ENCODE measurements at places on chromosomes 6 and 20.

GRCh38 chr20:38373231-38373867, 27.1 kb downstream of the LBP start:
- DNase-seq, result no peak

- peak; percentile 16 for DNase-seq
These were observed 36.7 kb downstream of the LAMA2 start for GRCh38 chr6:128919412-128920180.

GRCh38 chr20:13271977-13272975, 51.2 kb downstream of the ISM1 start:
- DNase-seq, result no peak

DNA sequence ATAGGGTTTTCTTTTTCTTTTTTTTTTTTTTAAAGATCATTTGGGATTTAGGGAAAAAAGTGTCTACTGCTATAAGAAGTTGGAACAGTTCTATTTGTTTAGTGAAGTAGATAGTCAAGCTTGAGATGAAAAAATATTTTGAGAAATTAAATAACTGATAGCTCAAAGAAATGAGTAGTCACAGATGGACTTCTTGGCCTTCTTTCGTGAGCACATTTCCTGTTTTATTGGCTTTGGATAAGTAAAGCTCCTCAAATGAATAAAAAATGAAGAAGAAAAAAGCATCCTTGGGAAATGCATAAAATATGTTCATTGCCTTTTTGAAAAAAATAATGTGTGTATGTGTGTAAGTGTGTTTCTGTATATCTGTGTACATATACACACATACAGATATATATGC, 515.9 kb downstream of the GRIK2 start:
- DNase-seq, result no peak

GRCh38 chr6:42791706-42792320, 10.0 kb downstream of the BICRAL start:
- no peak for DNase-seq

DNA sequence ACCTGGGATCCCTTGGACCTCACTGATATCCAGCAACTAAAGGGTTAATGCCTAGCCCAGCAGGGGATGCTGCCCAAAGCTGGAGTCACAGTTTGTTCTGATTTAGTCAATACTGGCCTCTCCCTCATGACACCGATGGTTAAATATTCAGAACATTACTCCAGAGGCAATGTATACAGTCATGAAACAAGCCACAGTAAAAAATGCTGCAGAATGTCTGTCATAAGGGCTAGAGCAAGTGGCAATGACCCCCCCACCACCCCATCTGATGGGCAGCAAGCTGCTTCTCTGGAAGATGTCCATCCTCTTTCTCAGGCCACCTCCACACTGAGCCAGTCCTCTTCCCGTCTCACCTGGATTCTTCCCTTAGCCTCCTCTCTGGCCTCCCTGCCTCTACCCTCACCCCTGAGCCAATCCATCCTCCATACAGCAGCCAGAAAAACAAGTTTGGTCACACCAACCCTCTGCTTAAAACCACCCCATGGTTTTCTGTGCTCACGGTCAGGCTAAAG, 99.0 kb upstream of the KCNG1 start:
- no peak for DNase-seq

DNA sequence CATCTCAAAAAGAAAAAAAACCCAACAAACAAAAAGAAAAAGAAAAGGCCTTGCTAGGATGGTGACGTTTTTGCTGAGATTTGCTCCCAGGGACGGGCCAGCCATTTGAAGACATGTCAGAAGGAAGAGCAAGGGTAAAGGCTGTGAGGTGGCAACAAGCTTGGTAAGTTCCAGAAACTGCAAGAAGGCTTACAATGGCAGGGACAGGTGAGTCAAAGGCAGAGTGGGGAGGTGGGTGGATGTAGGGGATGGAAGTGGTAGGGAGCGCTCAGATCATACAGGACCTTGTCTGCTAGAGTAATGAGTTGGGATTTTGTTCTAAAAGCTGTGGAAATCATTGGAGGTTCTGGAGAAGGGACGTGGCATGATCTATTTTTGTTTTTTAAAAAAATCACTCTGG, 4.3 kb downstream of the KIF3B start:
- DNase-seq, result no peak

GRCh38 chr20:3783068-3783489, 1.8 kb upstream of the SPEF1 start:
- no peak for DNase-seq

- DNase-seq, result no peak
These were observed 622.6 kb upstream of the SLC35B3 start for GRCh38 chr6:9057937-9058336.

GRCh38 chr6:113649276-113649675, 207.9 kb upstream of the MARCKS start:
- no peak for DNase-seq

- DNase-seq, result peak; percentile 29
These were observed 1.1 kb downstream of the AGPAT4 start for GRCh38 chr6:161272635-161273273.

DNA sequence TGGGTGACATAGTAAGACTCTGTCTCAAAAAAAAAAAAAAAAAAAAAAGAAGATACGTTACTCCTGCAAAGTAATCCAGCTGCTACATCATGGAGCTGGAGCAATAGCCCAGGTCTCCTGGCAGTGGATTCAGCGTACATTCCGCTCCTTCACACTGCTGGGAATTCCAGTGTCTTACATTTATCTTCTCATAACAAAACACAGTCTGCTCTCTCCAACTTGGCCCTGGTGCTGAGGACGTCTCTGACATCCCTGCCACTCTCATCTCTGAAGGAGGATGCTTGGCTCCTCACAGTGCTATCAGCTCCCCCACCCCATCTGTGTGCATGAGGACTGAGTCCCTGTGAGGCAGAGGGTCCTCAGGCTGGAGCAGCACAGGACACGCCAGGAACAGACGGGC, 529.8 kb downstream of the CD83 start:
- DNase-seq, result no peak

DNA sequence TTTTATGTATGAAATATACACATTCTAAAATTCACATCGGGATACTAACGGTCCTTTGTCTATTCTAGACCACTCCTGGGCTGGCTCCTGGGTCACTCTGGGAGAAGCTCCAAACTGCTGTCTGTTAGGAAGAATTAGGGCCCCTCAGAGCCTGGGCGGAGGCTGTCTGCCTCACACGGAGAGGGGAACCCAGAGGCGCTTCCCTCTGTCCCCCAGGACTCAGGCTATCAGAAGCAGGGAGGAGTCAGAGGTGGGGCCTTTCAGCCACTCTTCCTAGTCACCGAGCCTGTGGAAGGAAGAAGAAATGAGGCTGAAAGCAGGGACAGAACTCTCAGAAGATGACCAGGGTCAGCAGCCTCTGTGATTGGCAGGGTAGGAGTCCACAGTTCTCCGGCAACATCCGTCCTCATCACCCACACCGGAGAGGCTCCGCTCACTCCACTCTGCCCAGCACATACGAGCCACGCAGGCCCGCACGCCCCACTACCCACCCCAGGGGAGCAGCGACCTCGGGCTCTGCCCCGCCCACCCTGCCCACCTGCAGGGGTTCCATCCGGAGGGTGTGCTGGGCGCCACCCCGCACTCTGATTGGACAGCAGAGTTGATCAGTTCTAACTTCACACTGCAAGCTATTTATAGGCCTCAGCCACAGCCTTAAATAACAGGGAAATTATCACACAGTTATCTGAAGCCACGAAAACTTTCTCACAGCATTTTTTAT, 182.1 kb upstream of the AFDN start:
- no peak for DNase-seq

DNA sequence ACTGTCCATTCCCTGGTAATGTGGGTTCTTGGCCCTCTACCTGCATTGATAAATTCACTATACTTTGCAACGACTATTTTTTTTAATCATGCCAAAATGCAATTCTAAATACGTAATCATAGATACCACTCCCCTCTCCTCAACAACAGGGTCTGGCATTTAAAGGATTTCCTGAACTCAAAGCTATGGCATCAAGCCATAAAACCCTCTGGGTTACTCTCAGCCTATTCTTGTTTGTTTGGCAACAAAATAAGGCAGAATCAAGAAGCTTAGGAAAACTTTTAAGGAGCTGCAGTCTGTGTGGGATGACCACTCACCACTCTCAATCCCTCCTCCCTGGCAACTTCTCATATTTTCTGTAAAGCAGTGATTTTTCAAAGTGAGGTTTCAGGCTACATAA, 669.9 kb upstream of the ID4 start:
- no peak for DNase-seq

- DNase-seq, result no peak
These were observed 113.7 kb upstream of the GGTLC1 start for GRCh38 chr20:24102290-24102689.

GRCh38 chr6:39818695-39819094, 26.5 kb downstream of the DAAM2 start:
- no peak for DNase-seq

DNA sequence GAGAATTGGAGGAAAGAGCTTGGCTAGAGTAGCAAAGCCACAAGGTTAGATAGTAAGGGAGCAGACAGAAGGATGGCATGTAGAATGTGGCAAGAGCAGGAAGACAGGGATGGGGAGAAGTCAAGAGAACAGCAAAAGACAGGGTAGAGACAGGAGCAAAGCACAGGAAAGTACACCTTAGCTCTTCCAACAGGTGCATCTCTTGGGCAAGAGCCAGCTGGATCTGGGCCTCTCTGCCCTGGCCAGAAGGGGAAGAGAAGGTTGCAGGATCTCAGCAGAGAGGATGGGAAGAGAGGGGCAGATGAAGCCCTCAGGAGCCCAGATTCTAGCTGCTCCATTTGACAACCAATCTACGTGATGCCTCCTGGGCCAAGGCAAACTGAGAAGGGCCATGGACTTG, 16.7 kb downstream of the SCUBE3 start:
- no peak for DNase-seq

GRCh38 chr20:59138114-59138748, 25.4 kb upstream of the ZNF831 start:
- DNase-seq, result no peak

DNA sequence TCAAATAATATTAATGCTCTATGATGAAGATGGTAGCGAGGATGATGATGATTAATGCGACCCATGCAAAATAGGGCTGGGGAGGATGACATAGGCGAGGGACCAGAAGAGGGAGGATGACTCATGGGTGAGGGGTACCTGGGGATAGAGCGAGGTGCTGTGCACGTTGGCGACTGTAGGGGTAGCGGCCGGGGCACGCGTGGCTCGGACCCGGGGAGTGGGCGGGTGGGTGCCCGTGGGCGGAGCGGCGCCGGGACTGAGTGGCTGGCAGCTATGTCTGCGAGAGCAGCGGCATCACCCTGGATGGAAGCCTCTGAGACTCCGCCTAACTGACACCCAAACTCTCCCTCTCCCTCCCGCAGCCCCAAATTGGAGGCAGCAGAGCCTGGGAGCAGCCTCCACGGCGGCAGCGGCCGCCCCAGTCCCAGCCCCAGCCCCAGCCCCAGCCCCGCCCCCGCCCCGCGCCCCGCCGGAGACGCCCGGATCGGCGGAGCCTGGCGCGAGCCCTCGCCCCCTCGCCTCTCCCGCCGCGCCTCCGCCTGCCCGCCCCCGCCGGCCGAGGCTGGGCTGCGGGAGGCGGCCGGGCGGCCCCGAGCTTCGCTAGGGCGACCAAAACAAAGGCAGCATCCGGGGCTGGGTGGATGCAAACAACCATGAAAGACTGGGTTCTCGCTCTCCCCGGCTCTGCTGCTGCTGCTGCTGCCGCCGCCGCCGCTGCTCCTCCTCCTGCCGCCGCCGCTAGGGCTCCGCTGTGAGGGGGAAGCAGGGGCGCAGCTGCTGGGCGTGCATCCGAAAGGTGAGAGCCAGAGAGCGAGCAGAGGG, at the start of gene RIMS1:
Gene RIMS1, plus strand, starts transcription at position 367 of the 822 bp plus-strand sequence. CDS start 474 bp downstream, outside the sequence.
- DNase-seq, result no peak

GRCh38 chr20:16560661-16561060, 12.6 kb downstream of the KIF16B start:
- no peak for DNase-seq

DNA sequence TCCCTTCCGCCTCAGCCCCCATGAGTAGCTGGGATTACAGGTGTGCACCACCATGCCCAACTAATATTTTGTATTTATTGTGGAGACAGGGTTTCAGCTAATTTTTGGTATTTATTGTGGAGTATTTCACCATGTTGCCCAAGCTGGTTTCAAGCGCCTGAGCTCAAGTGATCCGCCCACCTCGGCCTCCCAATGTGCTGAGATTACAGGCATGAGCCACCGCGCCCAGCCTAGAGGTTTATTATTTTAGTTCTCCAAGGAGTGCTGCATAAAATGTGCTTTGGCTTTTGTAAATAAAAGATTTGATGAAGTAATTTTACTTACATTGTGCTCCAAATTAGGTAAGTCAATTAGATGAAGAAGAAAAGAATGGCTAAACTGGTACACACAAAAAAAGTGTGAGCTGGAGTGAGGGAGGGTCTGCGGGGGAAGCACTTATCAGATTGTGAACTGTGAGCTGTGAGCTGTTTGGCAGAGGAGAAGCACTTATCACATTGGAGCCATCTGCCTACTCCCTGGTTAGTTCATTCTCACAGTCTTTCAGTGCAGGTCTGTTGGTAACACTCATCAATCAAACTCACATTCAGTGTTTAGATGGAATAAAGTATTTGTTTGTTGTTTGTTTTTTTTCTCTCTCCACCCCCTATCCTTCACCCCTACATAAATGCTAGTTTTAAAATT, 398.0 kb downstream of the EPHA7 start:
- DNase-seq, result no peak

- DNase-seq, result no peak
These were observed 113.7 kb upstream of the PDE10A start for GRCh38 chr6:165776691-165777090.

DNA sequence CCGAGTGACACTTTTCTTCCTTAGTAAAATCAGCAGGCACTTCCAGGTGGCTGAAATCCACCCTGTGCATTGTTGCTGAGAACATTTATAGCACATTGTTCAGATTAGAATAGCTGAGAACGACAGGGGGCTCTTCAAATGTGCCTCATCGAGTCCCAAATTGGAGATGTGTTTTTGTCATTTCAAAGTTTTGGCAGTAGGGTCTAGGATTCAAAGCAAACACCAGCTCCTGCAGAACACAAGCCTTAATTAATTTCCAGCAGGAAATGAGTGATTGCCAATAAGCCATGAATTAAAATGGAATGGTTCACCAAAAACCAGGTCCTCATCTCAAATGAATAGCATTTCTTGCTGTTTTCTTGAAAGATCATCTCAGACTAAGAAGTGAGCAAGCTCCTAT, 171.6 kb downstream of the PLCB1 start:
- DNase-seq, result no peak

- DNase-seq, result peak; percentile 24
These were observed 190.2 kb downstream of the BMP7 start for GRCh38 chr20:57076152-57076652.

- no peak for DNase-seq
These were observed 9.1 kb downstream of the HIVEP2 start for GRCh38 chr6:142935553-142936517.

DNA sequence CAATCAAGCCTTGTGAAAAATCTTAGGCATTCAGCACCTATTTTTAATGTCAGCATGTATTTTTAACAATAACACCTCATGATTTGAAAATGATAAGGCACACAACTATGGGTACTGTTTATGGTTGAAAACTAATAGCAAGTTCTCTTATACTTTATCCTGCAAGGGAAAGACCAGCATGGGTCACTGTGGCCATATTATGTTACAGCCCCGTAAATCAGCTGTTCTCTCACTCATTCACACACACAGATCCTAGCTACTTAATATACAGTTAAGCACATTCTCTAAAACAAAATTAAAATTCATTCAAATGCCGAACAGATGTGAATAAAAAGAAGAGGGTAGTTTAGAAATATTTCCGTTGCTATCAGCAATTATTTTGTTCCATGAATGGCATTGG, 224.4 kb downstream of the OGFRL1 start:
- DNase-seq, result no peak
